H7 (cell line): ENCODE measurements at places on chromosomes 12 and 14. TPM values are rescaled to one million over a fixed set of nuclear protein-coding genes. Genes with fewer than 3 reads are reported as not detected.

CLEC4D gene
- total RNA-seq, result 0.07 TPM in 1 of 2 replicates, not detected in the other

GRCh38 chr12:110176745-110177144 lies 52.6 kb downstream of the IFT81 start:
- no peak for DNase-seq

NKX2-1 gene
- total RNA-seq, result 0.78 and 1.7 TPM in 2 replicates

GRCh38 chr14:77151245-77151644 lies 9.7 kb upstream of the ZDHHC22 start:
- DNase-seq, result peak; percentile 76

- no peak for DNase-seq
These were observed 213.0 kb downstream of the TRHDE start for GRCh38 chr12:72485017-72485701.
